ENCODE measurements at places on chromosomes 13 and 19. TPM values are rescaled to one million over a fixed set of nuclear protein-coding genes. Genes with fewer than 3 reads are reported as not detected.

- H3K36me3 ChIP-seq, result no peaks in the 10 kb centered on the region
- no peak overlapping the region for H3K27ac ChIP-seq
- no peak for DNase-seq
- H3K4me3 ChIP-seq, result no peak overlapping the region
- no peaks in the 10 kb centered on the region for H3K4me1 ChIP-seq
Measured at GRCh38 chr19:46812977-46813838, 24.8 kb upstream of the SLC1A5 start.

GRCh38 chr13:90933097-90933826, 414.2 kb upstream of the MIR17HG start:
- DNase-seq, result no peak
- H3K4me1 ChIP-seq, result no peaks in the 10 kb centered on the region
- no peak overlapping the region for H3K4me3 ChIP-seq
- H3K36me3 ChIP-seq, result no peaks in the 10 kb centered on the region
- no peak overlapping the region for H3K27ac ChIP-seq

DNA sequence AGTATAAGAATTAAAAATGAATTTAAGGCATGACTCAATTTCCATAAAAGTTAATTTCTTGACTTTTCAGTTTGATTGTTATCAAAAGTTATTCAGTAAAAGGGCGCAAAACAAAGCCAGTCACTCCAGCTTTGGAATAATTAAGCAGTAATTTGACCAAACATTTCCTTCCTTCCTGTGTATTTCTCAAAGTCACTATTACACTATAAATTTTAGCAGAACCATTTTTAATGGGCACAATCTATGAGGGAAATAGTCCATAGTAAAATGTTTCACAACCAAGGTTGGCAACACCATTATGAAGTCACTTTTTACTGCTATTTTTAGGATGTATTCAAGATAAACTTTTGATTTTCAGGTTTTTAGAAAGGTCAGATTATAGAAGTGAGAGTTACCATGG, 91.0 kb downstream of the DACH1 start:
- H3K27ac ChIP-seq, result no peak overlapping the region
- H3K36me3 ChIP-seq, result no peaks in the 10 kb centered on the region
- H3K4me1 ChIP-seq, result no peaks in the 10 kb centered on the region
- DNase-seq, result no peak

GRCh38 chr13:112606109-112607001, 18.4 kb upstream of the TUBGCP3 start:
- no peaks in the 10 kb centered on the region for H3K36me3 ChIP-seq
- peak; percentile 90 for DNase-seq
- peaks cover 11% of the 10 kb centered on the region for H3K4me1 ChIP-seq
- H3K27ac ChIP-seq, result no peak overlapping the region
- peak overlapping the region; percentile 79 for H3K4me3 ChIP-seq

The SMIM17 gene
- total RNA-seq, result 0.31 TPM

- DNase-seq, result no peak
- H3K36me3 ChIP-seq, result peaks cover 8% of the 10 kb centered on the region
- H3K27me3 ChIP-seq, result no peaks in the 10 kb centered on the region
- H3K4me3 ChIP-seq, result no peak overlapping the region
- no peaks in the 10 kb centered on the region for H3K4me1 ChIP-seq
- no peak overlapping the region for H3K27ac ChIP-seq
Measured at GRCh38 chr13:23805122-23805521, 84.1 kb downstream of the MIPEP start.

- no peak overlapping the region for H3K27ac ChIP-seq
- H3K4me3 ChIP-seq, result no peak overlapping the region
- no peaks in the 10 kb centered on the region for H3K4me1 ChIP-seq
- H3K27me3 ChIP-seq, result peaks cover 3% of the 10 kb centered on the region
- DNase-seq, result no peak
- peaks cover 34% of the 10 kb centered on the region for H3K36me3 ChIP-seq
Measured at GRCh38 chr19:815775-816499, 5.8 kb downstream of the PLPPR3 start.

The CKM gene
- not detected for total RNA-seq

GRCh38 chr19:51375504-51376221, 3.2 kb upstream of the NKG7 start:
- H3K4me1 ChIP-seq, result peaks cover 74% of the 10 kb centered on the region
- peak; percentile 66 for DNase-seq
- H3K27me3 ChIP-seq, result no peaks in the 10 kb centered on the region
- H3K4me3 ChIP-seq, result peak overlapping the region; percentile 66

The CBLC gene
- not detected for total RNA-seq

All from activated CD8-positive, alpha-beta T cell treated with anti-CD3 and anti-CD28 coated beads, Interleukin-2, amount 10 ng/mL, durations not matched to agents 7 days and 5 days (primary cell).